ENCODE measurements at places on chromosomes 7 and 10. TPM values are rescaled to one million over a fixed set of nuclear protein-coding genes. Genes with fewer than 3 reads are reported as not detected.
A peak's percentile ranks its signal among the peaks of the same experiment; 100 is the strongest.

The CREB3L2 gene
- total RNA-seq, result 37.3 TPM

- no peak for DNase-seq
These were observed 53.8 kb upstream of the AGK start for GRCh38 chr7:141497391-141497790.

DNA sequence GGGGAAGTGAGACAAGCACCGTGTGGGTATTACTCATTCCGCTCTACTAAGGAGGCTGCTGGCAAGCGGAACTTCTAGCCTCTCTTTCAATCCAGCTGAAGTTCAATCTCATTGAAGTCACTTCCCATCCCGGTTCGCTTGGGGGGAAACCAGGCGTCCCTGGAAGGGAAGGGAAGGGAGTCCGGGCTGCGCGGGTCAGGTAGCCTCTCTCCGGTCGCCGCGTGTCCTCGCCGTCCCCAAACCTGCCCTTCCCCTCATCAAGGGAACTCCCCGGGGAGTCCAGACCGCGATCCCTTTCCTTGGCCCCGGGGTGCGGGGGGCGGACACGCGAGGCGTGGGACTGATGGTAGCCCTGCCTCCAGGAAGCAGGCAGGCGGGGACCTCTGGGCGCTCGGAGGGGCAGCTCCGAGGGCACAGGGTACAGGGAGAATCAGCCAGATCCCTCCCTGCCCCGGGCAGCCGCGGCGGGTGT, 598 bp upstream of the ZEB1 start:
- peak; percentile 92 for DNase-seq

DNA sequence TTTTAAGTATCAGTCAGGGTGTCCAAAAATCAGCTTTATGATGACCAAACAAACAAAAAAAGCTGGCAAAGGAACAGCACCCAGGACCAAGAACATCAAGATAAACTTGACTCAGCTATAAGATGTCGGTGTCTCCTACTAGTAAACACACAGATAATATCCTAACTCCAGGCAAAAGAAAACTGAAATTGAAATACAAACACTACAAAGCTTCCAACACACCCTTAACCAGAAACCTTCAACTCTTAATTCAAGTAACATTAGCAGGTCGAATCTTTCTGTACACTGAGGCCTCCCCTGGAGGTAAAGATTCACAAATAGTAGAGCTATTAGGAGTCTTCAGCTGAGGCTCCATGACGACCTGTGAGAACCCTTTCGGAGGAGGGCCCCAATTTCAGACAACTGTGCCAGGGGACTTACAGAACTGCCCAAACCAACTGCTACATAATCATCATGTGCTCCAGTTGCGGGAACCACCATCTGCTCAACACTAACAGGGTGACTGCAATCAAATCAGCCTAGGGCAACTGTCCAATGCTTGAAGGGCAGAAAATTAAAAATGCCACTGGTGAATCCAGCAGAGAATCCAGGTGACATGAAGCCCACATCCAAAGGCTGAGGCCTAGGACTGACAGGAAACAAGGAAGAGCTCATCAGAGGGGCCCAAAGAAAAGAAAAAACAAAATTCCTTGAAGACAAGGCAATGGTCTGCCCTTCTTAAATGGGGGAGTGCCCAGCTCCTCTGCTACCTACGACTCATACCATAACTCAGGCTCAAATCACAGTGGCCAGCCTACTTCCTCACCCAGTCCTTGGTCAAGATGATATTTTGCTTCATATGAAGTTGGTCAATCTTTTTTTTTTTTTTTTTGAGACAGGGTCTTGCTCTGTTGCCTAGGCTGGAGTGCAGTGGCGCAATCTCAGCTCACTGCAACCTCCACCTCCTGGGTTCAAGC, 20.0 kb downstream of the XPNPEP1 start:
- no peak for DNase-seq

GRCh38 chr7:108310351-108310750, 145.9 kb downstream of the NRCAM start:
- DNase-seq, result no peak

Data from esophagus muscularis mucosa (tissue), 4 donors.